Activated CD4-positive, alpha-beta T cell treated with anti-CD3 and anti-CD28 coated beads for 36 hours (primary cell): ENCODE measurements at places on chromosomes 6 and 20. TPM values are rescaled to one million over a fixed set of nuclear protein-coding genes. Genes with fewer than 3 reads are reported as not detected.

The SNAI1 gene
- 0.34 TPM for total RNA-seq

The HCRTR2 gene
- total RNA-seq: not detected

The B4GALT5 gene
- total RNA-seq: 19.6 TPM

The TGM3 gene
- not detected for total RNA-seq

The SPTLC3 gene
- total RNA-seq: 1.3 TPM

The OVOL2 gene
- total RNA-seq: not detected

The PLA2G7 gene
- total RNA-seq: not detected

The RNF217 gene
- total RNA-seq: 2.4 TPM

GRCh38 chr6:163688739-163689362 lies 274.3 kb downstream of the QKI start:
- no peaks in the 10 kb centered on the region for H3K36me3 ChIP-seq
- DNase-seq: no peak
- H3K4me3 ChIP-seq: no peak overlapping the region
- H3K27me3 ChIP-seq: peaks cover 13% of the 10 kb centered on the region
- no peak overlapping the region for H3K27ac ChIP-seq

DNA sequence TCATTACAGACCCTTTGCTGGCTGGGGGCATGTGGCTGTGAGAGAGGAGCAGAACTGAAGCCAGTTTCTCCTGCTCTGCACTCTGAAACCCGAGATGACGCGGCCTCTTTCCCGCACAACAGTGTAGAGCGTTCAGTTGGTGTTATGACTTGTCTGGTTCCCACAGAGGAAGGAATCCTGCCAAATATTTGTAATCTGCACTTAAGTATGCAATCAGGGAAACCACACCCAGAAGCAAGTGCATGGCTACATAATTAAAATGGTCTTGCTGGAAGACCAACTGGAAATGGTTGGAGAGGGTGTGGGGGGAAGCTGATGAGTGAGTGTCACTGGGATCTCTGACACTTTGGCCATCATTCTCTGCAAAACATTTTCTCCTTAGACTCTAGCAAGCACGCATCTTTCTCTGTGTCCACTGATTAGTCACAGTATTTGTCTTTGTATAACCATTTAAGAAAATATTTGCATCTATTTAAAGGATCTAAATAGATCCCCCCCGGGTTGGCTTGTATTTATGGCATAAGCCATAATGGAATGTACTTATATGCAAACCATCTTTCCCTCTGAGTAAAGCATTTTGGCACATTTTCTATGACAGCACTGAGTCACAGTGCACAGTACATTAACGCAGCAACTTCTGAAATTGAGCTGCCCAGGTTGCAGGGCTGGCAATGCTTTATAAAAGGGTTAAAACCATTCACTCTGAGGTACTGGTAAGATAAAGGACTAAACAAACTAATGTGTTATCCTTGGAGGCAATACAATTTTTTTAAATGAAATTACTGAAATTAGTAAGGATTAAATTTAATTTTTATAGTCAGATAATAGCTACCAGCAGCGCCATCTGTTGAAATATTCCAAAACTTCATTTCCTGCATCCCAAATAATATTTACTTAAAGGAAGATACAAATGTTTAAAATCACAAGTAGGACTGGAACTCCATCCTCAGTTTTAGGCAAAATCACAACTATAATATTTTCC lies 76.7 kb downstream of the FOXC1 start:
- H3K36me3 ChIP-seq: no peaks in the 10 kb centered on the region
- no peaks in the 10 kb centered on the region for H3K4me1 ChIP-seq
- no peaks in the 10 kb centered on the region for H3K27me3 ChIP-seq
- no peak overlapping the region for H3K27ac ChIP-seq

DNA sequence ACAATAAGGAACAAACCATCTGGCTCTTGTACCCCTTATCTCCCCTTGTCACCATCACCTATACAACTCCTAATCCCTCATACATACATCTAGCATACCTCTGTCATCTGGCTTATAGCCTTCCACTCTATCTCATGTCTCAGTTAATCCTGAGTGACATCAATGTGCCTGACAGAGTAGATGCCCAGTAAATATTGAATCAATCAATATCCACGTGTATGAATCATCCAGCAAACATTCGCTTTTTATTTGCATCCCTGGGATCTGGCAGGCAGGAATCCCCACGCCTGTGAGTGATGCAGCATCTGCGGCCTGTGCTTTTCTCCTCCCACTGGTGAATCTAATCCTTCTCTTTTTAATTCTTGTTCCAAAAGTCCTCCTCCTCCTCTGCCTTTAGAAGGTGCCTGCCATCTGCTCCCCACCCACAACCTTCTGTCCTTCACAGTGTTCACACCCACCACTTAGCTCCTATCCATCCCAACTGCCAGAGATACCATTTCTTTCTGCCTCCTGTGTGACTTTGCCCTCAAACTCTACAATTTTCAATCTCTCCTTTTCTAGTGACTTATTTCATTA lies 37.6 kb downstream of the ZNF391 start:
- H3K4me1 ChIP-seq: no peaks in the 10 kb centered on the region
- peaks cover 4% of the 10 kb centered on the region for H3K27me3 ChIP-seq
- H3K36me3 ChIP-seq: no peaks in the 10 kb centered on the region
- DNase-seq: no peak

GRCh38 chr6:5250911-5251310 lies 9.8 kb downstream of the LYRM4 start:
- no peak overlapping the region for H3K4me3 ChIP-seq
- H3K27me3 ChIP-seq: no peaks in the 10 kb centered on the region
- H3K4me1 ChIP-seq: peaks cover 5% of the 10 kb centered on the region
- no peak for DNase-seq

DNA sequence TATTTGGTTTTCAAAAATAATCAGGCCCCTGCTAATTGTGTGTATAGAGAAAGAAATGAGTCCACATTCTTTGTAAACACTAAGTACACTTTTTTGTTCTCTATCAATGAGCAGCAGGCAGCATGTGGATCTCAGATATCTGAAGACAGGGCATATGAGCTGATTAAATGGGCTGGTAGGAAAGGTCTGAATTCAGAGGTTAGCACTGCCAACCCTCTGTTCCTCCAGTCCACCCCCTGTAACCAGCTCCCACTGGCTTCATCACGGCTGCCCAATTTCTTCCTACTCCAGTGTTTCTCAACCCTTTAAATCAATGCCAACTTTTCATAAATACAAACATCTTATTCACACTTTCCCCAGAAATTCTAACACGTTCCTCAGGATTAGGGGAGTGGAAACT lies 128.5 kb downstream of the TPBG start:
- no peak overlapping the region for H3K27ac ChIP-seq
- no peaks in the 10 kb centered on the region for H3K36me3 ChIP-seq
- H3K27me3 ChIP-seq: no peaks in the 10 kb centered on the region
- no peak for DNase-seq
- no peaks in the 10 kb centered on the region for H3K4me1 ChIP-seq

DNA sequence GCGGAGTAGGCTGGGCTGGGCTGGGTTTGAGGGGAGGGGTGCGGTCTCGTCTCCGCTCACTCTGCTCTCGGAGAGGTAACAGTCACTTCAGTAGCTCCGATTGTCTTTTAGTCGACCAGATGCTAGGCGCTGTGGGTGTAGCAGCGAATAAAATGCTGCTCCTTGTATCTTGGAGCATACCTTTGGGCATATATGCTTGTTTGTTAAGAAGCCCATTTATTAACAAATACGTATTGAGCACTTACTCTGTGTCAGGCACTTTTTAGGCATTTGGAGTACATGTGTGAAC lies 545 bp downstream of the ACTR5 start:
- peak overlapping the region; percentile 58 for H3K27ac ChIP-seq
- H3K36me3 ChIP-seq: peaks cover 13% of the 10 kb centered on the region
- no peaks in the 10 kb centered on the region for H3K27me3 ChIP-seq

DNA sequence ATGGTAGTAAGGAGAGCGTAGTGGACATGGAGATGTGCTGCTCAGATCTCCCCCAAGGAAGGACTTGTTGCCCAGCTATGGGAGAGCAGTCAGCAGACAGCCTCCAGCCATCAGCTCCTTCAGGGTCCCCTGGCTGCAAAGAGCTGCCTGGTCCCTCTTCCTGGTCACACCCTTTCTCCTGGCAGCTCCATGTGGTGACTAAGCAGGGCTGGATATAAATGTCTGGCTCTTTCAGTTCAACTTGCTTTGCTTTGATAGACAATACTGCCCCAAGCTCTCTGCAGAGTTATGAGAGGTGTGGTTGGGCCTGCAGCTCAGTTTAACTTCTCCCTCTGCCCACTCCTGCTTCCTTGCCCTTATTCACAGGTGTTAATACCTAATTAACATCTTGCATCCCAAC lies 64.1 kb upstream of the DDR1 start:
- peaks cover 81% of the 10 kb centered on the region for H3K4me1 ChIP-seq
- H3K4me3 ChIP-seq: no peak overlapping the region
- no peak for DNase-seq
- no peaks in the 10 kb centered on the region for H3K27me3 ChIP-seq
- peaks cover 12% of the 10 kb centered on the region for H3K36me3 ChIP-seq

DNA sequence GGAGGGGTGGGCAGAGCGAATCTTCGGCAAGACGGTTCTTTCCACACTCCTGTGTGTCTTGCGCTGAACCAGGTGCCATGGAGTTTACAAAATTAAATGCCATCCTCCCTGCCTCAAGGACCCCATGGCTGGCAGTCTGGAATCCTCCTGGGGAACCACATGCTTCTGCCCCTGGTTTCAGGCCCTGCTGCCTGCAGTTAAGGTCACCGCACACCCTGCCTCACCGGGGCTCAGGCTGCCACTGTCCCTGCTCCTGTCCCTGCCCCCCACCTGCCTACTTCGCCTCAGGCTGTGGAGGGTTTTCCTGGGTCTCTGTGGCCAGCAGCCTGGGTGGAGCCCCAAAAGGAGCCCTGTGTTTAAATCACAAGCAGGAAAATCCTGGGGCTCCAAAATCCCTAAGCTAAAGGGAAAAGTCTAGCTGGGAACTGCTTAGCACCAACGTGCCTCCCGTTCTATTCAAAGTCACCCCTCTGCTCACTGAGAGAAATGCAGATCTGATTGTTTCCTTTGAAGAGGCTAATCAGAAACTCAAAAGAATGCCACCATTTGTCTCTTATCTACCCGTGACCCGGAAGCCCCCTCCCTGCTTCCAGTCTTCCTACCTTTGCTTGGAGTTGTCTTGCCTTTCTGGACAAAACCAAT lies 10.6 kb upstream of the TTLL2 start:
- no peaks in the 10 kb centered on the region for H3K36me3 ChIP-seq
- H3K4me1 ChIP-seq: no peaks in the 10 kb centered on the region
- DNase-seq: no peak
- H3K4me3 ChIP-seq: no peak overlapping the region
- no peak overlapping the region for H3K27ac ChIP-seq

- H3K4me1 ChIP-seq: peaks cover 47% of the 10 kb centered on the region
- H3K27ac ChIP-seq: no peak overlapping the region
- no peak for DNase-seq
Measured at GRCh38 chr6:169803271-169803811, 51.9 kb downstream of the ERMARD start.
